Left cardiac atrium (tissue), 4 donors: ENCODE measurements at places on chromosomes 2 and 18. TPM values are rescaled to one million over a fixed set of nuclear protein-coding genes. Genes with fewer than 3 reads are reported as not detected.

DNA sequence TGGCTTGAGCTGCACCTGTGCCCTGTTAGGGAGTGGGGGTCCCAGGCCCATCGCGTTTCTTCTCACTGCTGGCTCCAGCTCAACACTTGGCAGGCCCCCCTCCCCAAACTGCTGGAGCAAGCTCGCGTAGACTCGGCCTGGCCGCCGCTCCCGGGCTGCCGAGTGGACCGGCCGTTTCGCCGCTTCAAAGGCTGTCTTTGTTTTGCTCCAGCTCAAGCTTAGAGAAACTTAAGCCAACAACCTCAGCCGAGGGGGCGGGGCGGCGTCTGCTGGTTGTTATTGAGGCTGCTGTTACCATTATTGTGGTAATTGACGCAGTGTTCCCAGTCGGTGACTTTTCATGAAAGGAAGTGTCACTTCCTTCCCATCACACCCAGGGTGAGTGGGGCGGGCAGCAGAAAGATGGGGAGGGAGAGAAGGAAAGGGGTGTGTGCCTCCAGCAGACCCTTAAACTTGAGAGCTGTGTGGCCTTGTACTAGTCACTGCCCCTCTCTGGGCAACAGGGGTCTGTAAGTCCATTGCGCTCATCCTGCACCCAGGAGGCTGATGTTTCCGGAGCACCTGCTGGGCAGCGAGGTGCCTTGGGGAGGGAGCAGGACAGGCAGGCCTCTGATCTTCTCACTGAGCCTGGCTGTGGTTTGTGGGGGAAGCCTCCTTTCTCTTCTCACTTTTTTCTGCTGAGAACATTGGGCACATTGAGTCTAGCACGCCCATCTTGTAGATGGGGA lies 2.1 kb downstream of the ARID5A start:
- peak; percentile 91 for DNase-seq

DNA sequence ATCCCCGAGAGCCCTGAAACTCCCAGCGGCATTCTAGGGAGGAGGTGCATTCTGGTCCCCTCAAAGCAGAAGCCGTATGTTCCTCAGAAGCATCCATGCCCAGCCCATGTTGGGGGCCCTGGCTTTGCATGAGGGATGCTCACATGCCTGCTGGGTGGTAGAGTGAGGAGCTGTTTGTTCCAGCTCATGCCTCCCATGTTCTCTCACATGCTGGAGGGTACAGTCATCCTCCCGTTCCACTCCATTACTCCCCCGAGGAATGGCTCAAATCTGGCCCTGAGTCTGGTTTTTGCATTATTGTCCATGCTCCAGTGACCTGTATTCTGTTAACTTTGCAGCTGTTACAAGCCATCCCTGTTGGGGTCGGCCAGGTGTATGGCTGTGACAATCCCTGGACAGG lies 24.1 kb downstream of the SLC14A2 start:
- no peak for DNase-seq

- no peak for DNase-seq
These were observed 18.1 kb downstream of the CYP1B1 start for GRCh38 chr2:38057651-38058410.

GRCh38 chr2:232981767-232982360 lies 31.2 kb downstream of the NGEF start:
- no peak for DNase-seq

DNA sequence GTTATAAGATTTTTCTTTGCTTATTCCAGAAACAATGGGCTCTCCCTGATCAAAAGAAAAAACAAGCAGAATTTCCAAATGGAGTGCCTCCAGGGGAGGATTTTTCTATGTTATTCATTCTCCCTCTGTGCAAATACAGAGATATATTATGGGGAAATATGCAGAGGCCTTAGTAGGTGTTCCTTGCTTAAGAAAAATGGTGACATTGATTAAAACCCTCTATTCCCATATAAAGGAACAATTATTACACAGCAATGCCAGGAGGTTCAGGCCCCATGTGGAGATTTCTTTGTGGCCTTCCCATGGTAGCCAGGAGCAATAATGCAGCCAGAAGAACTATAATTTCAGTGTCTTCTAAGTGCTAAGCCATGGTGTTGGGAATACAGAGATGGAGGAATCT lies 255.9 kb upstream of the CXCR4 start:
- no peak for DNase-seq

DNA sequence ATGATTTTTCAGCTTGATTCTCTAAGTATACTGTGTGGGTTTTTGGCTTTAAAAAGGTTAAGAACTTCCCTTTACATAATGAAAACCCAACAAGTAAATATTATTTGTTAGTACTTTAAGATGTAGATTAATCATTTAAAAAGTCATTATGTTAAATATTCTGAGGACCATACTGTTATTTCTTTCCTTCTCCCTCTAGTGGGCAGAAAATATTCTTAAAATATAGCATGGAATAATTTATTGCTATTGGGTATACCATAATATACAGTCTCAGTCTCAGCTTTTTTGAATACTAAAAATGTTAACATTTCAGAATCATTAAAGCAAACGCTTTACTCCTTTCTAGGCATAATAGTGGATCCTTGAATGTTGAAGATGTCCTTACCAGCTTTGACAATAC lies 28.1 kb downstream of the CAMKMT start:
- DNase-seq = no peak

GRCh38 chr2:43318791-43319190 lies 92.4 kb upstream of the ZFP36L2 start:
- DNase-seq = no peak

DNA sequence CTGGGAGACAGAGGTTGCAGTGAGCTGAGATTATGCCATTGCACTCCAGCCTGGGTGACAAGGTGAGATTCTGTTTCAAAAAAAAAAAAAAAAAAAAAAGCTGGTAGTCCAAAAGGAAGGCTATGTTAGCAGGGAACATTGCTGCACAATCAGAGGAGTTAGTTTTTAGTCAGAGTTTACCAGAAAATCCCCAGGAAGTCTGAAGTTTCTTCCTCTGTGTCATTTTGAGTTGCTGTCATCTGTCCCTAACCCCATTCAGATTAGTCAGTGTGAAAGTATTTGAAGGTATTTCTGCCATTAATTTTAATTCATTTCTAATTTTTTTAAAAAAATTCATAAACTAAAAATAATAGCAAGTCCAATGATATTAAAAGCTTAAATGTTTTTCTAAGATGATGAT lies 33.5 kb upstream of the CERS6 start:
- no peak for DNase-seq

- DNase-seq = no peak
These were observed 381.3 kb downstream of the SOX11 start for GRCh38 chr2:6073191-6074088.

The GPR55 gene
- total RNA-seq = not detected

The DUSP19 gene
- total RNA-seq = 5.9 TPM

The SFXN5 gene
- total RNA-seq = 9.0 TPM

The CRYGC gene
- not detected for total RNA-seq
